ENCODE measurements at places on chromosomes 13 and 19.

DNA sequence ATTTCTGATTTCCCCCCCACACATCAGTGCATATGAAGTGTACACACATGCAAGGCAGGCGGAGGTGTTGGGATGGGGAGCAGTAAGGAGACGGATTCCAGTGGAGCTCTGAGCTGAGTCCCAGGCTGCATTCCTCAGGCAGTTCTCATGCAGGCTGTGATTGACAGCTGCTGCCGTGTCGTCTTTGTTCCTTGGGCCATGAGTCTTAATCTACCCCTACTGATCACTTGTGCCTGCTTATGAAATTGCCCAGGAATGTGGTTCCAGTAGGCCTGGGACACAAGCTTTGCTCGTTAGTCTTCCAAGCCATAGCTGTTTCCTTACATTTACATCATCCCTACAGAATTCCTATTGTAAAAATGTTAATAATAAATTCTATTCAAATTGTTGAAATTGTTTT is 1241.9 kb downstream of the UQCRFS1 start:
- DNase-seq, result no peak

- no peak for DNase-seq
Observed at GRCh38 chr19:49432141-49433073, 7.2 kb downstream of the GFY start.

GRCh38 chr19:44717603-44718002 is 18.7 kb downstream of the CEACAM16 start:
- DNase-seq, result no peak

- DNase-seq, result no peak
Observed at GRCh38 chr19:52584736-52585440, 14.8 kb downstream of the ZNF701 start.

DNA sequence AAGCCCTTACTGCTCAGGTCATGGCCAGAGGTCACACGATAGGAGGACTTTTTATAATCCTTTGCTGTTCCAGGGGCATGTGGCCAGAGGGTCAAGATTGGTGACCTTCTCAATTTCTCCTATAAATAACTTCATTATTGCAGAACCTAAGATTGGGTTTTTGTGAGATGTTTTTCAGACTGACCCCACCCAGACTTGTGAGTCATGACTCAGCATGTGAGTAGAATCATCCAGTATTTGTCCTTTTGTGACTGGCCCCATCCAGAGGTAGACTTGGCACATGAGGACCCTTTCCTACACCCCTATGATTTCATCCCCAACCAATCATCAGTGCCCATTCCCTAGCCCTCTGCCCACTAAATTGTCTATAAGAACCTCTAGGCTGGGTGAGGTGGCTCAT is 84.5 kb upstream of the ABCC4 start:
- DNase-seq, result no peak

- DNase-seq, result no peak
Observed at GRCh38 chr13:97072297-97072696, 78.0 kb upstream of the OXGR1 start.

DNA sequence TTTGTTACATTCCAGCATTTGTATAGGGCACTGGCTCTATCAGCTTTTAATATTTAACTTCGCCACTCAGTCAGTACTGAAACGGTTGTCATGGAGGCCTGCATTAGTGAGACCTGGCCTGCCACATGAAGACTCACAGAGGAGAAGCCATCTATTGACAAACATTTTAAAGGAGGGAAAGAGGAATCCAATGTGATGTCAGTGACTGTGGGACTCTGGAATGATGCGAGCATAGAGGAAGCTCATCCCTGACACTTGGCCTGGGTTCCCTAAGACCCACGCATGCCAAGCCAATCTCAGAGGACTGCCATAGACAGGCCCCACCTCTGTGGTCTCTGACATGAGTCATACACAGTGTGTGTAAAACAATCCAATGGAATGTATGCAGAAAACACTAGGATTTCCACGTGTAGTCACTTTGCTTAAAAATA is 7.9 kb upstream of the DPY19L3 start:
- no peak for DNase-seq

- DNase-seq, result no peak
Observed at GRCh38 chr19:3084943-3085342, 9.2 kb upstream of the GNA11 start.

DNA sequence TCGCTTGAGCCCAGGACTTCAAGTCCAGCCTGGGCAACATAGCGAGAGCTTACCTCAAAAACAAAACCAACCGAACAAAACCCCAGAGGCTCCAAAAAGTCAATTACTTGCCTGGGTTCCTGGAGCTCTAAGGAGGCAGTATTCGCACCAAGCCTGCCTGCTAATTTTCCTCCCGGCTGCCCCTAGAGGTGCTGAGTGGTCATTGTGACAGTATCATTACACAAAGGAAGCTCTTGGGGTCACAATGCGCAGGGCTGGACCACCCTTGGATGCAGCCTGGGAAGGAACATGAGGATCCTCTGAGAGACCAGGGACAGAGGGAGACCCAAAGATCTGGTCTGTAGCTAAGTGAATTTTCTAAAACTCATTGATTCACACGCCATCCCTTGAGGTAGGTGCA is 8.5 kb upstream of the PEX11G start:
- no peak for DNase-seq

DNA sequence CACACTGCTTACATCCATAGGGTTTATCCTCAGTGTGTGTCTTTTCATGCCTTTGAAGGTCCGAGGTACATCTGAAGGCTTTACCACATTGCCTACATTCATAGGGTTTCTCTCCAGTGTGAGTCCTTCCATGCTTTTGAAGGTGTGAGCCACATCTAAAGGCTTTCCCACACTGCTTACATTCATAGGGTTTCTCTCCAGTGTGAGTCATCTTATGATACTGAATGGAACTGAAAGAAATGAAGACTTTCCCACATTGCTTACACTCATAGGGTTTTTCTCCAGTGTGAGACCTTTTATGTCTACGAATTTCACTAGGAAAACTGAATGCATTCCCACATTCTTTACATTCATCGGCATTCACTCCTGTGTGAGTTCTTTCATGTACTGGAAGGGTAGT is 7.1 kb downstream of the ZNF20 start:
- DNase-seq, result no peak

- DNase-seq, result no peak
Observed at GRCh38 chr13:90103099-90103784, 1244.2 kb upstream of the MIR17HG start.

DNA sequence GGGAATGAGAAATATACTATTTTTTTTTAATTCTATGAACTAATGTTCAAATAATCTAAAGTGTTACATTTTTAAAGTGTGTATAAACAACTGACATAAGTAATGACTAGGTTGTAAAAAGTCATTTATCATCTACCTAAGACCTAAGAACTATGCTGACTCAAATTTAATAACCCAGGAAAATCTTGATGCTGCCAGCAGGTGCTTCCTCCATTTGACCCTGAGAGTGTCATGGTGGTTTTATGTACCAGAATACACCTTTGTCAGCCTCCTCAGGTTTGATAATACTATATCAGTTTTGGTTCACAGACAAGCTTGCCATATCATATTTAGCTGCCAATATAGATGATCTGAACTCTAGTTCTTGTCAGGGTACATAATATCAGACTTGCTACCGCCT is 1151.2 kb downstream of the PCDH17 start:
- DNase-seq, result no peak

DNA sequence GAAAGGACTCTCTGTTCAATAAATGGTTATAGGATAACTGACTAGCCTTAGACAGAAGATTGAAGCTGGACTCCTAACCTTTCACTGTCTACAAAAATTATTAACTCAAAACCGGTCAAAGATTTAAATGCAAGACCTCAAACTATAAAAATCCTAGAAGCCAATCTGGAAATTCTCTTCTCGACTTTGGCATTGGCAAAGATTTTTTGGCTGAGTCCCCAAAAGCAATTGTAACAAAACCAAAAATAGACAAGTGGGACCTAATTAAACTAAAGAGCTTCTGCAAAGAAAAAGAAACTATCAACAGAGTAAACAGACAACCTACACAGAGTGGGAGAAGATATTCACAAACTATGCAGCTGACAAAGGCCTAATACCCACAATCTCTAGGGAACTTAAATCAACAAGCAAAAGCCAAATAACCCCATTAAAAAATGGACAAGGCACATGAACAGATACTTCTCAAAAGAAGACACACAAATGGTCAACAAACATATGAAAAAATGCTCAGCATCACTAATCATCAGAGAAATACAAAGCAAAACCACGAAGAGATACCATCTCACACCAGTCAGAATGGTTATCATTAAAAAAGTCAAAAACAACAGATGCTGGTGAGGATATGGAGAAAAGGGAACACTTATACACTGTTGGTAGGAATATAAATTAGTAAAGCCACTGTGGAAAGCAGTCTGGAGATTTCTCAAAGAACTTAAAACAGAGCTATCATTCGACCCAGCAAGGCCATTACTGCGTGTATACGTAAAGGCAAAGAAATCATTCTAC is 266.3 kb downstream of the DNAJC15 start:
- no peak for DNase-seq

- no peak for DNase-seq
Observed at GRCh38 chr13:62512194-62513141, 1096.8 kb upstream of the PCDH20 start.

DNA sequence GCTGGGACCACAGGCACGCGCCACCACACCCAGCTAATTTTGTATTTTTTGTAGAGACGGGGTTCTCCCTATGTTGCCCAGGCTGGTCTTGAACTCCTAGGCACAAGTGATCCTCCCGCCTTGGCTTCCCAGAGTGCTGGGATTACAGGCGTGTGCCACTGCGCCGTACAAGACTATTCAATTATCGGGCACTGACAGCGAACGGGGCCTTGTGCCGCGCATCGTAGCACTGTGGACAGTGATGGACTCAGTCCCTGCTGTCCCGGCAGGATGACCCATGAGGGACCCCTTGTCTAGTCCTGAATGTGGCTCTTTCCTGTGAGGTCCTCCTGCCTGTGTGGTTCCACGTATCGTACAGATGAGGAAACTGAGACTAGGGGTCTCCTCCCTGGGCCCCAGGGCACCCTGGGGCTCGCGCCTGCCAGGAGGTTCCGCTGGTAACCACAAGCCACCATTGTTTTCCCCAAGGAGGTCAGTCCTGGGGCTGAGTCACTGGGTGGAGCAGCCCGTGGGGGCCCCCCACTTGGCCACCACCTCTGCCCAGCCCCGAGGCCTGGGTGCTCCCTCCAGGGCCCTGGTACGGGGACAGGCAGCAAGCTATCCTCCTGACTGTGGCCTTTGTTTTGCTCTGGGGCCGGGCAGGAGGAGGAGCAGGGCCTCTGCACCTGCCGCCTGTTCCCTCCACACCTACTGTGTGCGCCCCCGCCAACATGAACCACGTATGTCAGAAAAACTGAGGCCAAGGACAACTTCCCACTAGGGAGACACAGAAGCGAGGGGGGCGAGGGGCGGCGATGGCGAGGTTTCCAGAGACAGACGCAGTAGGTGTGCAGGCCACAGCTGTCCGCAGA is 2.9 kb upstream of the TCF3 start:
- DNase-seq, result no peak

All from HuH-7.5 (cell line).